ENCODE measurements at places on chromosomes 3 and 15.

- H3K4me3 ChIP-seq, result no peak overlapping the region
- no peak for DNase-seq
- H3K27me3 ChIP-seq, result no peaks in the 10 kb centered on the region
- no peaks in the 10 kb centered on the region for H3K4me1 ChIP-seq
Observed at GRCh38 chr3:104273046-104273649, 1093.6 kb upstream of the ALCAM start.

DNA sequence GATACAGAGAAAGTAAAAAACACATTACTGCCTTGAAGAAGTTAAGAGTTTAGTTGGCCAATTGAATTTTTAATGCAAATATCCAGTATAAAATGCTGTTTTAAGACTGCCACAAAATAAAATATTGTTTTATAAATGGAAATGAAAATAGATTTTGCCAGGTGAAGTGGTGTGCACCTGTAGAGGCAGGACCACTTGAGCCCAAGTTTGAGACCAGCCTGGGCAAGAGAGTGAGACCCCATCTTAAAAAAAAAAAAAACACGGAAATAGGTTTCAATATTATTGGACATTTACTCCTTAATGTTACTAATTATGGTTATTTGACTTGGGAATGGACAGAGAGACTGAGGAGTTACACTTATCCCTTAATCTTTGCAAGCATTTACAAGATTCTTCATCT, 1.9 kb downstream of the PIGB start:
- H3K27ac ChIP-seq, result no peak overlapping the region
- DNase-seq, result no peak
- H3K27me3 ChIP-seq, result no peaks in the 10 kb centered on the region
- no peak overlapping the region for H3K4me3 ChIP-seq
- H3K4me1 ChIP-seq, result peaks cover 38% of the 10 kb centered on the region

DNA sequence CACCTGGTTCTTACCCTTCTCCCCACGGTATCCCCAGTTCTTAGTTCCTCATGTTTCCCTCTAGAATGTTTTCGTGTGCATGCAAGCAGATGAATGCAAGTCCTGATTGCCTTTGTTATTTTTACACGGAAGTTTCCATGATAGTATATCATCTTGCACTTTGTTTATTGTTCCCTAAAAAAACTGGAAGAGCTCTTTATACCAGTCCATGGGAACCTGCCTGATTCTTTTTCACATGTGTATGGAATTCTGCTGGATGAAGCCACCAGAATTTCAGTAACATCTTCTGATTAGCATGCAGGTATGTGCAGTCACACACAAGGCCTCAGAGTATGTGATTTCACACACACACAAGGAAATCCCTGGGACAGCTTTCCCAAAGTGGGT, 16.0 kb upstream of the LRRK1 start:
- no peaks in the 10 kb centered on the region for H3K4me1 ChIP-seq
- no peaks in the 10 kb centered on the region for H3K36me3 ChIP-seq
- H3K27ac ChIP-seq, result no peak overlapping the region
- no peak overlapping the region for H3K4me3 ChIP-seq

DNA sequence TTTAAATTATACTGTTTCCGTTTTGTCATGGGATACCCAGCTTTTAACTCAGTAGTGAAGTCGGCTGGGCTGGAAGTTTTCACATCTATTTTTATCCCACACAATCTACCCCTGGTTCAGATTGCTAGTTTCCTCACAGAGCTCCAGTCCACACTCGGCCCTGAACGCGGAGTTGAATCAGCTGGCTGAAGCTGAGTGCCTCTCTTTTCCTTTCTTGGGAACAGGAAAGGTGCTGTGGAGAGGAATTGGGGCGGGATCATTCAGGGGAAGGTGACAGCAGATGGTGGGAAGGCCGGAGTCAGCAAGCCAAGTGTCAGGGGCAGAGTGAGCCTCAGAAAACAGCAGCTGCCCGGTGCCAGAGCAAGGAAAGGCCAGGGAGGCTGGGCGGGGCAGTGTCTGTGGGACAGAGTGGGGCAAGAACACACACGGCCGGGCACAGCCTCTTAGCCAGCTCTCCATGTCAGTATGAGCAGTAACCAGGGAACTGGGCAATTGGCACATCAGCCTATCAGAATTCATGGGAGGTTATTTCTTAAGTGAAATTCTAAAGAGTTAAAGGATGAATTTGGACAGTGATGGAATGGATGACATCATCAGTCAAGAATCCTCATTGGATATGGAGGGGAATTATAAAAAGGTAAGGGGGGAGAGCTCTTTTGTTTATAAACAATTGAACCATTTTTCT, 135.7 kb upstream of the IL12A start:
- no peak overlapping the region for H3K4me3 ChIP-seq
- no peak overlapping the region for H3K27ac ChIP-seq
- no peaks in the 10 kb centered on the region for H3K27me3 ChIP-seq
- no peaks in the 10 kb centered on the region for H3K36me3 ChIP-seq
- no peak for DNase-seq

DNA sequence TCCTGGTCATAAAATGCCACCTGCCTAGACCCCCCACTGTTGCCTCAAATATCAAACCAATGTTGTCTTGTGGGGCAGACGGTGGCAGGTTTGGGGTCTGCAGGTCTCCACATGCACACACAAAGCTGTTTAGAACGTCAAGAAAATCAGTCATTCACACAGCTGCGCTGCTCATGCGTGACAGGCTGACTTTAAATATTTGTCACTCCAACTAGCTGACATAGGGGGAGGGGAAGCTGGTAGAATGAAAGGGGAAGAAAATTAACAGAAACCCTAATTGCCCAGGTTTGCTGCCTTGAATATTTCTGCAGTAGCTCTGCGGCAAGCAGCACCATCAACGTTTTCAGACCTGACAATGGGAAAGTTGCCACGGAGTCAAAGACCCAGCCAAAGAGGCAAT, 201.8 kb downstream of the ABHD5 start:
- no peak overlapping the region for H3K4me3 ChIP-seq
- DNase-seq, result no peak
- no peak overlapping the region for H3K27ac ChIP-seq
- H3K36me3 ChIP-seq, result no peaks in the 10 kb centered on the region
- H3K27me3 ChIP-seq, result peaks cover 11% of the 10 kb centered on the region

GRCh38 chr15:63970621-63971426, 75.5 kb downstream of the DAPK2 start:
- H3K4me1 ChIP-seq, result peaks cover 37% of the 10 kb centered on the region
- peak overlapping the region; percentile 65 for H3K27ac ChIP-seq
- H3K4me3 ChIP-seq, result no peak overlapping the region

DNA sequence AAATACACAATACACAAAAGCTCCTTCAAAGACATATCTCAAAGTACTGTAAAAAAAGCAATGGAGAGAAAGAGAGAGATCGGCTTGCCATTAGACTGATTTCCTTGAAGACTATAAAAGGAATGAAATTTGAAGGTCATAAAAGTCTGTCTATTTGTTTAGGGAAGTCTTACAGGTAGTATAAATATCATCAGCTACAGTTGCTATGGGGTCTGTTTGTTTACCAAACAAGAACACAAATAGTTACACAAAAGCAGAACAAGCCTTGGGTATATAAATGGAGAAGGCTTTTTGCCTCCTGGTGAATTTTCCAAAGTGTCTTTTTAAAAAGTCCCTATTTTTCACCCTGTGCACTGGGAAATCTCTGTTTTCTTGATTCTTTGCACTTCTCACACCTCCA, 552.3 kb downstream of the FOXP1 start:
- DNase-seq, result no peak
- H3K27me3 ChIP-seq, result no peaks in the 10 kb centered on the region
- H3K4me3 ChIP-seq, result no peak overlapping the region
- H3K27ac ChIP-seq, result no peak overlapping the region

- H3K4me3 ChIP-seq, result no peak overlapping the region
- no peak overlapping the region for H3K27ac ChIP-seq
- H3K4me1 ChIP-seq, result no peaks in the 10 kb centered on the region
- H3K36me3 ChIP-seq, result no peaks in the 10 kb centered on the region
Observed at GRCh38 chr3:8516047-8516661, 14.5 kb downstream of the LMCD1 start.

Data from CD8-positive, alpha-beta memory T cell (primary cell).